ENCODE measurements at places on chromosomes 2 and 18.

GRCh38 chr2:209305026-209305425 is 118.8 kb upstream of the MAP2 start:
- no peak for DNase-seq

DNA sequence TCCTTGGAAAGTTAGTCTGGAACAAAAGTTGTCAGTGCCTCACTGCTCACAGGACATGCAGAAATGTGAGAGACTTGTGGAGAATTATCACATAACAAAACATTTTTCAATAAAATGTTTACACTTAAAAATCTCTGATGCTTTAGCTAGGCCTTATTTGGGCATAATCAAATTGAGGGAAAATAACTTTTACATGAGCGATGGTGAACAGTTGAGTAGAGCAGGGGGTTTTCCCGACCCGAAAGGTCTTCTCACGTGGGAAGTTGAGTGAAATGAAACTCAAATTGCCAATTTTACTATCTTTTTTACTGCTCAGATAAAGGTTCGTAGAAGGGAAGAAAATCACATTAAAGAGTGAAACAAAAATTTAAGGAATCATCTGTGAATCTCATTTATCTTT is 465.6 kb downstream of the MTX2 start:
- DNase-seq, result no peak

- DNase-seq, result no peak
Measured at GRCh38 chr2:49812730-49813129, 658.4 kb upstream of the FSHR start.

DNA sequence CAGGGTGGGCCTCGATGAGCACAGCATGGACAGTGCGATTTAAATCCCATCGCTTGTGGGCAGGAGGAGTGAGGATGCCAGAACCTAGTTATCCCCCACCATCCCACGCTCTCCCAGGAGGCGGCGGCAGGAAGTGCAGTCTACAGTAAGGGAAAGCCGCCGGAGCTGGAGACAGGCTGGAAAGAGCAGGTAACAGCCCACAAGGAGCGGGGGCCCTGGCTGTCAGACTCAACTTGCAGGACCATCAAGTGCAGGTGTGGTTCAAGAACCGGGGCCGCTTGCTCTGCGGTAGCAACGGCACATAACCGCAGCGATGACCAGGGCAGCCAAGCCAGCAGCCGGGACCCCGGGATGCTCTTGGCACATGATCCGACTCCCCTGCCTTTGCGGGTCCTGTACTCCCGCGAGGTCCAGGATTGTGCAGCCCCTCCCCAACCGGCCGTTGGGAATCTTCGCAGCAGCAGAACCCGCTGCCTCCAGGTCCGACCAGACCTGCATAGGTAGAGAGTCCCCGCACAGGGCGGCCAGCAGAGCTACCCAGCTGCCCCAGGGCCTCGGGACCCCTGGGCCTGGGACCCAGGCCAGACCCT is 82.1 kb downstream of the BIN1 start:
- no peak for DNase-seq

- no peak for DNase-seq
Measured at GRCh38 chr2:200454927-200455801, 54.7 kb downstream of the KCTD18 start.

DNA sequence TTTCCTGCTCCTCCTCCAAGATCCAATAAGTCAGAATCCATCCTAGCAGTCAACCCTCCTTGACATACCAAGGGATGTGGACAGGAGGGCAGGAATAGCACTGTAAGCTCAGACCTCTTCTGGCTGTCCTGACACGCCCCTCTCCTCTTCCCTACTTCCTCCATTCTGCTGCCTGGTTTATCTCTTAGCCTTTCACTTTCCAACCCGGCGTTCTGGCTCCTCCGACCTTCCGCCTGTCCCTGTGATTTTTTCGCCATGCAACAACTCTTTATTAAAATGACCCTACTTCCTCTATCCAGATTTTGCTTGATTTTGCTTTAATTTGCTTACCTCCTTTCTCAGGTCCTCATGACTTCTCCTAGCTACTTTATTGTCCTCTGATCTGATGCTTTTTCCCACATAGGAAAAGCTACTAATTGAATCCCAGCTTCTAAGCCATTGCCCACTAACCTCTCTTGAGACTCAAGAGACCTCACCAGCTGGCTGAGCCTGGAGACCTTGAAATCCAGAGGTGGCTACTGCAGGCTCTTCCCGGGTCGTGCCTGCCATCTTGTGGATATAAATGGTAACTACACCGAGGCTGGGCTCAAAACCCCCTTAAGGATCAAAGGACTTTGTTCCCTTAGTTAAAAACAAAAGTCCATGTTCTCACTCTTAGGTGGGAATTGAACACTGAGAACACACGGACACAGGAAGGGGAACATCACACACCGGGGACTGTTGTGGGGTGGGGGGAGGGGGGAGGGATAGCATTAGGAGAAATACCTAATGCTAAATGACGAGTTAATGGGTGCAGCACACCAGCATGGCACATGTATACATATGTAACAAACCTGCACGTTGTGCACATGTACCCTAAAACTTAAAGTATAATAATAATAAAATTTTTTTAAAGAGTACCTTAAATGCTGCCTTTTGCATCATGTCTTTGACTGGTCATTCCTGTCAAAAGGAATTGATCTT is 139.4 kb downstream of the AKAIN1 start:
- DNase-seq, result peak; percentile 12

GRCh38 chr18:78080081-78080480 is 830.4 kb downstream of the GALR1 start:
- DNase-seq, result no peak

DNA sequence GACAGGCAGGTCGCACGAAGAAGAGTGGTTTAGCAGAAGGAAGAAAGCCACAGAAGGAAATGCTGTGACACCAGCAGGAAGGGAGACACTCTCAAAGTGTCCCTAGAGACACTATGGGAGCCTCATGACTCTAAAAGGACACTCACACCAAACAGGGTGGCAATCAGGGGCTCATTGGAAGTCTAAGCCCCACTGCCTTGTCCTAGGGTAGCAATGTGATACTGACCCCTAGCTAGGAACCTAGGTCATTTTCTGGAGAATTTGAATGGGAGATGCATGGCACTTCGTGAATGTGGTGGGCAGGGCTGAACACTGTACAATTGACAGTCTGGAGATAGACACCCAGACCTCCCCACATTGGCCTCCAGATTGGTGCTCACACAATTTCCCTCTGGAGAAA is 385.0 kb downstream of the EIPR1 start:
- DNase-seq, result no peak

DNA sequence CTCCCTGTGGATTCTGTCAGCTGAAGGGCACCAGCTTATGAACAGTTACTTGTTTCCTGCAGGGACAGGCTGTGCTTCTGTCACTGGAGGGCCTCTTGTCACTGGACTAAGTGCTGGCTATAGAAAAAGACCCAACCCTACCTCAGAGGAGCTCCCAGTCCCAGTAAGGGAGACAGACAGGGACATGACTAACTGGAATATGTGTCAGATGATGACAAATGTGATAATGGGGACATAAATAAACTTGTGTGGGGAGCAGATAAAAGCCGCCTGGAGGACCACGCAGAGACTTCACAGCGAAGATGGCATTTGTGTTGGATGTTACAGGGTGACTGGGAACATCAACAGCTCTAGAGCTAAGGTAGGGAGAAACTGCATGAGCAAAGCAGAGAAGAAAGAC is 95.0 kb downstream of the MAPRE2 start:
- DNase-seq, result no peak

DNA sequence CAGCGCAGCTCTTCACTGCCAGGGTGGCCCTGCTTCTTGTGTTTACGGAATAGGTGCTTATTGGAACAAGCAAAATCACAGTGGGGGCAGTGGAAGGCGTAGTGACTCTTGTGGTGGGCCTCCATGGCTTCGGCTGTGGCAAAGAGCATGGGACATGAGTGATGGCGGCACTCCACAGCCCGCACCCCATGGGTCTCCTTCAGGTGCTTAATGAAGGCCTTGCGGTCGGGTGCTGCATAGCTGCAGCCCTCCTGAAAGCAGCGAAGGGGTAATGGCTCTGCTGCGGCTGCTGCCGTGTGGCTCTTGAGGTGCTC is 10.7 kb downstream of the ZNF142 start:
- DNase-seq, result no peak

DNA sequence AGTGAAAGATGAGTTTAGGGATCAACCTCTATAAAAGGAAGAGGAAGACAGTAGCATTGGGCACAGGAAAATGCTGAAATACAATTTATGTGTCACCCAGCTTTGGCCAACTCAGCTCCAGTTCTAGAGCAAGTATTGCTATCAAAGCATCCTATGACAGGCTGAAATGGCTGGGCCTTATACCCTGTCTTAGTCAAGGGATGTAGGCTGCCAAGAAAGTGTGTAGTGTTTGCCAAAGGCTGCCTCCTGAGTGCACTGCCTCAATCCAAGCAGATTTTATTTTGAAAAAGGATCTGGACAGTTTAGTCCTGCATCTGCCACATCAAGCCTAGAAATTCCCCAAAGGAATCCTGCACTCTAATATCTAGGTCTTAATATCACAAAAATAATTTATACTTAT is 359.9 kb upstream of the ZC3H15 start:
- no peak for DNase-seq

- DNase-seq, result no peak
Measured at GRCh38 chr2:84904717-84905174, 710 bp upstream of the TMSB10 start.

DNA sequence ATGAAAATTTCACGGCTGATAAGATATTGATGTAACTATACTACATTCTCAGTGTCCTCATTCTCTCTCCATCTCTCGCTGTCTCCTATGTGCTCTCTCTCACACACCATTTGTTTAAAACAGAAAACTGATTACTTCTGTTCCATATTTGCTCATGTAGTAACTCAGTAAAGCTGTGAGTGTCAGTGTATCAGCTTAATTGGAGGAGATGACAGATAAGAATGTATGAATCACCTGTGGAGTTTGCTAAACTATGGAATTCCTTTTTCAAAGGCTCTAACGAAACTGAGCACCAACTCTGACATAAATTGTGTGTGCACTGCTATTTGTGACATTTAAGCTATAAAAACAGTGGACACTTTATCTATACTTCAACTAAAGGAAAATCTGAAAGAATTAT is 1080.0 kb downstream of the DSC3 start:
- no peak for DNase-seq

DNA sequence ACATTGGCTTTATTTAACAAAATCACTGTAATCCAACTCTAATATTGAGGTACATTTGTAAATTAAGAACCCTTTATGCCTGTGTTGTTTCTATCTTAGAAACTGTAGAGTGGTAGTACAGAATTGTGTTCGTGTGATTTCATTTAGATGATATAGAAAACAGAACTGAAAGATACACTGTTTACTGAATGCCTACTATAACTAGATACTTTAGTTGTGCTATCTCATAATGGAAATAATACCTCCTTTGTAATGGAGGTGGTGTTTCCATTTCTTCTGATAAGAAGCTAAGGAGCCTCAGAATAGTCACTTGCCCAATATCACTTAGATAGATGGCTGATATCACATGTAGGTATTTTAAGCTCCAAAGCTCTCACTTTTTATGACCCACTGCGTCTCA is 62.5 kb upstream of the UBXN4 start:
- DNase-seq, result no peak

GRCh38 chr2:127117603-127118002 is 10.6 kb upstream of the BIN1 start:
- no peak for DNase-seq

- DNase-seq, result no peak
Measured at GRCh38 chr2:12970861-12971260, 254.1 kb downstream of the TRIB2 start.

DNA sequence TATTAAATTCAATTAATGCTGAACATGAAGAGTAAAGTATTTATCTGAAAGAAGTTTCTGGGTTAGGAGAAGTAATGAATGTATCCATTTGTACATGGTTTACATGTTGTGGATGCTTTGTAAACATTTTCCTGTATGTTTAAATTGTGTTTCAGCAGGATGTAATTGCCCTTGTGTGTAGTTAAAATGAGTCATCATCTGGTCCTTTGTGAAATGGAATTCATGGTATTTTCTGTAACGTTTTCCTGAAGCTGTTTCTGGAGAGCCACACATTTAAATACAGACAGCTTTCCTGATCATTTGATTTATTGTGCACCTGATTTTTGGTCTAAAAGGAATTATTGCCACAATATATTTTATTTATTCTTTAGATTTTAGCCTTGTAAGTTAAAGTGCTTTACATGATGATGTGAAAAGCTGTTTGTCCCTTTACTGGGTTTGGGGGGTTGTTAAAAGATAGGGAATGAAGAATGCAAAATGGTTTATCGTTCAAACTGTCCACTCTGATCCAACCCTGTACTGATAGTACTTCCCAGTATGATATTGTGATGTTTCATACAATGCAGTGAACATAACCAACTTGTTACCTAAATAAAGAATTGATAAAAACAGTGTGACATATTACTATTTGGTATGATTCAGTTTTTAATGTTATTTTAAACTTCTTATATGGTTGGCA is 41.7 kb upstream of the SLC3A1 start:
- DNase-seq, result no peak

- no peak for DNase-seq
Measured at GRCh38 chr2:119408221-119408619, 23.4 kb upstream of the TMEM37 start.

DNA sequence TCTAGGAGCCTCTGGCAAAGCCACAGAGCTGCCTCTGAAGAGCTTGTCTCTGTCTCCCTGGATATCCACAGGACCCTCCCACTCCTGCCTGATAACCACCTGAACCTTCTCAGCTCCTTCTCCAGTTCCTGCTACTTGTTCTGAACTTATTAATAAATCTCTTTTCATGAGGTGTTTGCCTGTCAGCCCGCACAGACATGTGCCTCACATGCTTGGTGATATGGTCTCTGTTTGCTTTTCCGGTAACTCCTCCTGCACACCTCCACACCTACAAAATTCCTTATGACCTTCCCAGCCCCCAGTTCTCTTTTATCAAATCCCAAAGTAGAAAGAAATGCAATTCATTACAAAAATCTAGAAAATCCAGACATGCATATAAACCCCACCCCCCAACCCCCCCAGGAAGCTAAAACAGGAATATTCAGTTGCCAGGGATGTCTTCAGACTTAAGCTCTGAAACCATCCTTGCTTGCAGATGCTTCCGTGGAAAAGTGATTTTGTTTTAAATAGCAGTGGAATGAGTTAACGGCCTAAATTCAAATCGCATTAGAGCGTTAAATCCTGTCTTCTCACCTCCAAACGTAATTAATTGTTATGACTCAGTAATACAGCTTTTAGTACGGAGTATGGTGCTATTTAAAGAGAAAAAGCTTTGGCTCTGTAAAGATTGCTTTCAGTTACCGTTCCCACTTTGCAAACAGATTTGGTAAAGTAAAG is 2.1 kb upstream of the PID1 start:
- no peak for DNase-seq

DNA sequence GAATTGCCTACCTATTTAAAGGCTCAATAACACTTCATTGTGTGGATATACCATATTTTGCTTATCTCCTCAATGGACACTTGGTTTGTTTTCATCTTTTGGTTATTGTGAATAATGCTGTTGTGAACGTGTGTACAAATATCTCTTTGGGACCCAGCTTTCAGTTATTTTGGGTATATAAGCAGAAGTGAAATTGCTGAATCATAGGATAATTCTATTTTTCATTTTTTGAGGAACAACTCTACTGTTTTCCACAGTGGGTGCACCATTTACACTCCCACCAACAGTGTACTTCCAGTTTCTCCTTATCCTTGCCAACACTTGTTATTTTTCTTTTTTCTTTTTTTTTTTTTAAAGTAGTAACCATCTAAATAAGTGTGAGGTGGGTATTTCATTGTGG is 29.0 kb downstream of the PTPN4 start:
- DNase-seq, result no peak
